ENCODE measurements at places on chromosomes 4 and X.

GRCh38 chrX:18468599-18468998, 43.2 kb downstream of the CDKL5 start:
- no peak for DNase-seq

- no peak for DNase-seq
Measured at GRCh38 chrX:13028871-13029636, 15.4 kb downstream of the FAM9C start.

- DNase-seq = no peak
Measured at GRCh38 chrX:17425136-17425535, 50.1 kb downstream of the NHS start.

DNA sequence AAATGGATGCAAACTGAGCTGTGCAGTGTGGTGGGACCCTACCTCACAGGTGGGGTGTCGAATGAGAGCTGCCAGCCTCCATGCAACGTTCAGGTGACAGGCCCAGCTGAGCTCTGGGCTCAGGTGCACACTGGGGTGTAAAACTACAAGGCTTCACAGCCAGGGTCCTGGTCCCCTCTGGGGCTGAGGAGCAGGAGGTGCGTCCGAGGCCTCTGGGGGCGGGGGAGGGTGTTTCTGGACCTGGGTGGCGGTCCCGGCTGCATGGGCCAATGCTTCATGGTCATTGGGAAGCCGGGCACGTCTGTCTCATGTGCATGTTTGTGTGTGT, 26.5 kb upstream of the SORCS2 start:
- DNase-seq = no peak

DNA sequence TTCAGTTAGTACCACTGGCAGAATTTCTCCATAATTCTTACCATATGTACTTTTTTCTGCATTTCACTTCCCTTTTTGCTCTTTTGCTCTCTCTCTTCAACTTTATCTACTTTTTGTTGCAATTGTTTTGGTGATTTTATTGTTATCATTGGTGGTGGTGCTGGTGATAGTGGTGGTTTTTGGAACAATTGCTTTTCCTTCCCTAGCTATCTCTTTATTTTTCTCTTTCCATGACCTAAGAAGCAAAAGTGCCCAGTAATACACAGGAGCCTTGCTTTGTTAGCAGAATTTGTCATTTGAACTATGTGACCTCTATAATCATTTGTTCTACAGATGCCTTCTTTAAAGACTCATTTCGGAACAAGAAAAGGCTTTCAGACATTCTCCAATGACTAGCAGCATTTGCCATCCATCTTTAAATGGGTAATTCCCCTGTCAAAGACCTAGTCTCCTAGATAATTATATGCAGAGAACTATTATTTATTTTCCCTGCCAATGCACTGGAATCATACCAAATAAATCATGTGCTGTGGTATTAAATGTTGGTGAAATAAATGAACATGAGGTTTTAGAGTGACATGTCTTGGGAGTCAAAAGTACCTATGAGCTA, 154.5 kb downstream of the GASK1B start:
- DNase-seq = no peak

DNA sequence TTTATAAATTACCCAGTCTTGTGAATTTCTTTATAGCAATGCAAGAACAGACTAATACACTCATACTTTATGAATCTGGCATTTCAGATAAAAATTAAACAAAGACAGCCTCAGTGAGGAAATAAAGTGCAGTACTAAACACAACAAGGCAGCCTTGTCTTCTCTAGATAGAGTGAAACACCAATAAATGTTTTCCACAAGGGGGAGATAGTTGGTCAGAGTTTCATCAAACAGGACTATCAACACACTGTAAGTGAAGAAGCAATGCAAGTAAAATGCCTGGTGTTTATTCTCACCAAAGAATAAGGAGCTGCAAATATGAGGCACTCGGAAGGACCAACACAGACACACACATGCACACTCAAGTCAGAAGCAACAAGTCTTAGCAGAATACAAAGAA, 62.8 kb downstream of the FAM9B start:
- DNase-seq = no peak

- DNase-seq = no peak
Measured at GRCh38 chr4:130056286-130056685, 960.3 kb downstream of the C4orf33 start.

DNA sequence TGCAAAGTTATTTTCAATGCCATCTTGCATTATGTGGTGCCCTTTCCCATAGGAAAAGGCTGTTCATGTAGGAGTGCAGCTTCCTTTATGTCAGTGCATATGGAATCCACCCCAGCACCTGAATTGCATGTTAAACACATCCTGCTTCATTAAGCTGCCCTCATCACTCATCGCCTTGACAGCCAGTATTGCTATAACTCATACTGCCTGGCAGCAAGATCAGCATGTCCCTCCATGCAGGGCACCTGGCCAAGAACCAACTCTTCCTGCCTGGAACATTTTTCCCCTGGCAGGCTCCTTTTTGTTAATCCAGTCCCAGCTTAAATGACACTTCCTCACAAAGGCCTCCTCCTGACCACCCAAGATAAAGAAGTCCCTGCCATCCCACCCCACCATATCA, 23.5 kb upstream of the CA5B start:
- no peak for DNase-seq

DNA sequence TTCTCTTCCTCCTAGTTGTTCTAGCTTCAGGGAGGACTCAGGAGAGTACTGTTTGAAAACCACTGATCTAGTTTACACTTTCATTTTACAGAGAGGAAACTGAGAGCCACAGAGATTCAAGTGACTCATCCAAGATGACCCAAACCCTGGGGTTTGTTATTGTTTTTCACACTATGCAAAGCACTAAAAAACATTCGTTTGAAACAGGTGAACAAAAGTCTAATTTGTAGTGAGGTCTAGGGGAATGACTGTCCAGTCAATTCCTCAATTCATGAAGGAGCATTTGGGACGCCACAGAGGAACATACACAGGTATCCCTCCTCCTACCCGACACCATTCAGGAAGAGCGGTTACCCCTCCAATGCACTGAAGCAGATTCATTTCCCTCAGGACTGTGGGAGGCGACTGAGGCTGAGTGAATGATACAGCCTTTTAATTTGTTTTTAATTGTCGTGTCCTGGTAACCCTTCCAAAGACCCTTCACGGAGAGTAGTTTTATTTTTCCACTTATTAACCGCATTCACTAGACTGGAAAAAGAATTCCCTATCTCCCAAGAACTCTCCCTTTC, 30.3 kb downstream of the TLR10 start:
- DNase-seq = no peak

DNA sequence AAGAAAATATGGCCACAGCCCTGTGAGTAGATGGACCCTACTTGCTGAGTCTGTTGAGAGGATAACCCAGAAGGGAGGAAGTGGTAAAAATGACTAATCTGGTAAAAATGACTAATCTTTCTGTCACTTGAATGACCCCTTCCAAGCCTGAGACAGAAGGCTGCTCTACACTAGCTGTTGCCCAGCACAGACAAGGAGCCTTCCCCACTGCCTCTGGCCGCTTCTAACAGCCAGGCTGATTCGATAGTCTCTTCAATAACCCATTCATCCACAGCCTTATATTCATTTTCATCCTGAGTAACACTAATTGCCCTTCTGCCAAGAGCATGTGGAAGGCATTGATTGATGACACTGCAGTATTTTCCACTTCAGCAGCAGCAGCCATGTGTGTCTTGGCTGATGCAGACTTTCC, 18.4 kb downstream of the MAGEB17 start:
- DNase-seq = no peak

- DNase-seq = no peak
Measured at GRCh38 chr4:5101571-5101970, 50.3 kb downstream of the STK32B start.
